ENCODE measurements at places on chromosomes 6 and 20. TPM values are rescaled to one million over a fixed set of nuclear protein-coding genes. Genes with fewer than 3 reads are reported as not detected.

The KCNK5 gene
- total RNA-seq, result 10.1 TPM

The NELFE gene
- total RNA-seq, result 73.0 TPM

The SSTR4 gene
- total RNA-seq, result not detected

The TRAPPC3L gene
- 0.27 TPM for total RNA-seq

Data from type B pancreatic cell (in vitro differentiated cells).